Fibroblast of skin of left quadriceps (primary cell): ENCODE measurements at places on chromosomes 1 and 21.

GRCh38 chr1:108208724-108209446, 8.7 kb upstream of the SLC25A24 start:
- no peak for DNase-seq

GRCh38 chr21:40733024-40733397, 113.9 kb downstream of the DSCAM start:
- DNase-seq = no peak

DNA sequence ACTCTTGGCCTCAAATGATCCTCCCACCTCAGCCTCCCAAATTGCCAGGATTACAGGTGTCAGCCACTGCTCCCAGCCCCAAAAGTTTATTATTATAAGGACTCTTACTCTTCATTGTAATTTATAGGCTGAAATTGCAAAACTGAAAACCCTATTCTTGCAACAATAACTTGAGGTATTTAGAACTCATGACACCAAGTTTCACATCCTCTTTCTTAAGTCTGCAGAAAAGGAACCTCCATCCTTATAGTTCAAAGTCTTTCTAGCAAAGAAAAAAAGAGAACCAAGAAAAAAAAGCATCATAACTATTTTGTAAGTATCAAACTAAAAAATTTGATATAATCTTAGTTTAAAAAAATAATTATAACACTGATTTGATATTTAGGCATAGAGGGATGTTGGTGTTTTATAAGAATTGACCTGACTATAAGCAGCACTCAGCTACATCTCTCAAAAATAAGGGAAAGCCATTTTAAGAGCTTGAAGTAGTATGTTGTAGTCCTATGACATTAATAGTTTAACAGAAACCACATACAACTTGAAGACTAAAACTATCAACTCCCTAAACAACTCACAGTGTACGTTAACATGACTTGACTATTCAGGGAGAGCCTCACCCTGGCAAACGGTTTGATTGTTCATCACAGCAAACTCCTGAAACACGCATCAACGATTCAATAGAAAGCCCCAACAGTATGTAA, 122.4 kb downstream of the AKT3 start:
- DNase-seq = no peak

DNA sequence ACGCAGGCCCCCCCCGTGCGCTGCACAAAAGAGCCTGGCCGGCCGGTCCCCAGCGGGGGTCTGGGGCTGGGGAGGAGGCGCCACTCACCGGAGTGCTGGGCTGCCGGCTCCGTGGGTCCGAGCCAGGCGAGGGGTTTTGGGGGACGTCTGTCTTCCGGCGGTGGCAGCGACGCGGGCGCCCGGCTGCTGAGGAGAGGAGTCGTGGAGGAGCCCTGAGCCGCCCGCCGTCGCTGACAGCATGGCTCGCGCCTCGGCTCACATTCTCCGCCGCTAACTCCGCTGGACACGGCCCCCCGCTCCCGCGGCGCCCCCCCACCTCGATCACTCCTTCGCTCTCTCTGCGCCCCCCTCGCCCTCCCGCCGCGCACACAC, 649 bp downstream of the AHDC1 start:
- no peak for DNase-seq

- no peak for DNase-seq
Observed at GRCh38 chr1:244006961-244007360, 44.1 kb upstream of the ZBTB18 start.

- DNase-seq = no peak
Observed at GRCh38 chr1:207867136-207868109, 43.5 kb downstream of the CD34 start.

DNA sequence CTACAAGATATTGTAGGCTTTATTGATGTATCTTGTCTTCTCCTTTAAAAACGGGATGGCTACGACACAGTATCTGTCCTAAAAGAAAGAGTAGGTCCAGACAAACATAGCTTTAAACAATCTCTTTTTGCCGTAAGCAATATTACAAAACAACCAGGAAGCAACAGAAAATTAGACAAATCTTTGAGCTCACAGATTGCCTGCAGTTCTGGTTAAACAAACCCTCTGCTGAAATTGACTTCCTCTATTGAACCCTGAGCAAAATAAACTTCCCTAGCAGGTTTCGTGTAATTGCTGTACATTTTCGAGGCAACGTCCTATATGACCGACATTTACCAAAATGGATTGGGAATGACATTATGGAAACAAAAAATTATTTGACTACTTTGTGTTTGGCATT, 50.6 kb downstream of the CHML start:
- no peak for DNase-seq

DNA sequence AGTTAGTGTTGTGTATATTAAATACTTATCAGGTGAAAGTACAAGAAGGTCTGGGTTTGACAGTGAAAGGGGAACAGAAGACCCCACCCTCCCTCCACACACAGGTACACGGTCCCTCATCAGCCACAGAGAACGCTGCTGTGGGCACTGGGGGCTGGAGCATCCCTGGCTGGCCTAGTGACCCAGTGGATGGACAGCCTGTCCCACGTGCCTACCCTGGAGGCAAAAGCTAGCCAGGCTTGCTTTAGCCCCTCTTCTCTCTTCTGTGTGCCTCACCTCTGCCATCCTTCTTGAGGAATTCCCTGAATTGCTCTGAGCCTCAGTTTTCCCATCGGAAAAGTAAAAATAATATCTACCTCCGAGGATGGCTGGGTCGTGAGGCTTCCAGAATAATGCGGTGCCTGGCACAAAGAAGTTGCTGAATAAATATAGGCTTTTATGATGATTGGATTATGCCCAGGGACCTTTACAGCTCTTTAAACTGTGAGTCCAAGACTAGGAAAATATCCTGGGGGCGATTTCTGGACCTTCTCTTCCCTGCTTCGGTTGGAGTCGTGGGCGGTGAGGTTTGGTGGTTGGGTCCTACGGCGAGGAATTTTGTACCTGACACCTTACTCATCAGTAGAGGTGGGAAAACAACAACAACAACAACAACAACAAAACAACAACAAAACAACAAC, 918 bp downstream of the IFNLR1 start:
- no peak for DNase-seq

DNA sequence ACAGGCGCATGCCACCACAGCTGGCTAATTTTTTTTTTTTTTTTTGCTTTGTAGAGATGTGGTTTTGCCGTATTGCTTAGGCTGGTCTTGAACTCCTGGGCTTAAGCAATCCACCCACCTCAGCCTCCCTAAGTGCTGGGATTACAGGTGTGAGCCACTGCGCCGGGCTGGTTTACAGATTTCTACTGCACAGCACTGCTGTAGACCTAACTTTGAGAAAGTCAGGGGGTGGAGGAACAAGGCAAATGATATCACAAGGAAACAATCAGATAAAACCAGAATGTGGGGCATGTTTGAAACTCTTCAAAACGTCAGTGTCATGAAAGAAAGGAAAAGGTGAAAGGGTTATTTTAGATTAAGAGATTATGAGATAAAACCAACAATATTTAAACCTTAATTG, 45.3 kb downstream of the URB2 start:
- DNase-seq = no peak

GRCh38 chr21:30443226-30443625, 3.2 kb downstream of the KRTAP15-1 start:
- no peak for DNase-seq

DNA sequence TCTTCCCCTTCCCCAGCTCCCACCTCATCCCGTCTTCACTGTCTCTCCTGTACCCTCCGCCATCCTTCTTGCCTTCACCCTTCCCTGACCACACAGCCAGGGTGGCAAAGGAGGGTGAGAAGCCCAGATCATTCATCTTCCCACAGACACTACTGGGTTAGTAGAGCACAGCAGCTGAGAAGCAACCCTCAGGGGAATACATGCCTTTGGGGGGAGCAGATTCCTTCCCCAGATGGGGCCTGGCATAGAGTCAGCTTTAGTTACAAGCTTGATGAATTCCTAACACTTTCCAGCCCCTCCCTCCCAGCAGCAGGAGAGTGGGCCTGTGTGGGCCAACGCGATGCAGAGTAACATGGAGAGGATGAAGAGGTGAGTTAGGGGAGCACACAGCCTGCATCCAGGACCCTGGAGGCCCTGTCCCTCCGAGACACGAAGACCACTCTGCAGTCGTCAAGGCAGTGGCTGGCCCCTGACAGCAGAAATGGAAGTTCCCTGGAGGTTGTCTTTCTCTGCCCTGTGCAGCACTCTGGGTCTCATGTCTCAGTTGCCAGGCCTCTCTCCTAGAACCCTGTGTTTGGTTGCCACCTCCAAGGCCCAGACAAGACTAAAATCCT, 8.8 kb upstream of the BTG2 start:
- DNase-seq = peak; percentile 80

DNA sequence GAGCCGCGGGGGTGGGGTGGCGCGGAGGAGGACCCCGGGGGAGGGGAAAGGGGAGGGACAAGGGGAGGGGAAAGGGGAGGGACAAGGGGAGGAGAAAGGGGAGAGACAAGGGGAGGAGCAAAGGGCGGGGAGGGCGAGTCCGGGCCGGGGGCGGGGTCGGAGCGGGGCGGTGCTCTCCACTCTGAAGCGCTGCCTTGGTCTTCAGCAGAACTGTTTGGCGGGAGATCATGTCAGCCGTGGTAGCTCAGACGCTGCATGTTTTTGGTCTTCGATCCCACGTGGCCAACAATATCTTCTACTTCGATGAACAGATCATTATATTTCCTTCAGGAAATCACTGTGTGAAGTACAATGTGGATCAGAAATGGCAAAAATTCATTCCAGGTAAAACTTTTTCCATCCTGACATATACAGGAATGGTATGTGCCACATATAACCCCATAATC, 420 bp downstream of the CFAP57 start:
- DNase-seq = peak; percentile 67

GRCh38 chr1:19412654-19413053, 72.7 kb downstream of the CAPZB start:
- DNase-seq = no peak

DNA sequence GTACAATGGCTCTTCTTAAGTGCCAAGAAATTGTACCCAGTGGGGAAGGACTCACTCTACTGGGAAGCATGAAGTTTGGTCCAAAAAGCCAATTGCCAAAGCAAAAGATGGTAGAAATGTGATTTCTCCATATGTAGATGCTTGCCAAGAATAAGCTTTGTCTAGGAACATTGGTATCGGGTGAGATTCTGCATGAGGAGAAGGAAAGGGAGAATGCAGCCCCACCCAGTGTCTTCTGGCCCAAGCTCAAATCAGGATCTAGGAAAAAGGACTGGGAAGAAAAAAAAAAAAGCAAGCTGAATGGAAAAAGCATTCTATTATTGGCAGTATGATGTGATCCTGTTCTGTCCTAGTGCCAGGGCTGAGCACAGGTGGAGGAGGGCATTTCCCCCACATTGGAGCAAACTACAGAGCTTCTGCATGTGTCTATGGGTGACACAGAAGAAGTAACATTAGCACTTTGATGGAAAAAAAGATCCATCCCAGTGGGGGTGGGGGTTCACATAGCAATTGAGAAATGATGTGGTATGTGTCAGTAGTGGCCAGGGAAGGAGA, 226.6 kb downstream of the KCNH1 start:
- no peak for DNase-seq

- DNase-seq = no peak
Observed at GRCh38 chr1:20819818-20820217, 32.7 kb upstream of the HP1BP3 start.

GRCh38 chr21:44425895-44426662, 29.2 kb upstream of the LRRC3 start:
- DNase-seq = no peak

- no peak for DNase-seq
Observed at GRCh38 chr1:18134324-18135046, 26.9 kb downstream of the IGSF21 start.

- DNase-seq = no peak
Observed at GRCh38 chr1:60809204-60809980, 273.0 kb upstream of the NFIA start.

DNA sequence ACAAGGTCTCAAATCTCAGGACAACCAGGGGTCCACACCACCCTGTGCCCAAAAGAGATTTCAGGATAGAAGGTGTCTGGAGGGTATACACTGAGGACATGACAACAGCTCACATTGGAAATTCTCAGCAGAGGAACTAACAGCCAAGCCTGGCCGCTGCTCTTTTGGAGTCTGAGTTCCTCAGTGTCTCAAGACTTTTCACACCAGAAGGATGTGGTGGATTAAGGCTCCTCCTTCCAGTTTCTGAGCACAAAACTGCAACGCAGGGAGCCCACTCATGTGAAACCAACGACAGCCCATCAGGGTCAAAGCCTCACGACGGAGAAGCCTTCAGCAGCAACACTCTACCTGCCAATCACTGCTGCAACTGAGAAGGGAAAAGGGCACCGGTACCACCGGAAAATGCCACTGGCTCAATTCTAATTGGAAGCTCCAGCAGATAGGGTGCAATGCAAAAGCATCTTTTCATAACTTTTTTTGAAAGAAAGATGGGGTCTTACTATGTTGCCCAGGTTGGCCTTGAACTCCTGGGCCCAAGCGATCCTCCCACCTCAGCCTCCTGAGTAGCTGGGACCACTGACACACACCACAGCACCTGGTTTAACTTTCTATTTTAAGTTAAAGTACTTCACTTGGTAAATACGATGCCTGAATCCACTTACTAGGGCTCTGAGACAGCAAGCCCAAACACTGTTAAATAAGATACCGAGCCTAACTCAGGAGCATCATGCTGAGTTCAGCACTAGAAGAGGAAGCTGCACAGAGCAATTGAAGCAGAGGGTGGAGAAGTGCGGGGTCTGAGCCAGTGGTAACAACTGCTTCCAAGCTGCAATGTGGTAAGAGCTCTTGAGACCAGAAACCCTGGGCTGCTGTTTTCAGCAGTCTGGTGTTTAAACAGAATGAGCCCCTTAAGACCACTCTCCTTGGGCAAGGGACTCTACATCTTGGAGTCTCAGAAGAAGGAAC, 7.8 kb downstream of the CAPZB start:
- DNase-seq = no peak

DNA sequence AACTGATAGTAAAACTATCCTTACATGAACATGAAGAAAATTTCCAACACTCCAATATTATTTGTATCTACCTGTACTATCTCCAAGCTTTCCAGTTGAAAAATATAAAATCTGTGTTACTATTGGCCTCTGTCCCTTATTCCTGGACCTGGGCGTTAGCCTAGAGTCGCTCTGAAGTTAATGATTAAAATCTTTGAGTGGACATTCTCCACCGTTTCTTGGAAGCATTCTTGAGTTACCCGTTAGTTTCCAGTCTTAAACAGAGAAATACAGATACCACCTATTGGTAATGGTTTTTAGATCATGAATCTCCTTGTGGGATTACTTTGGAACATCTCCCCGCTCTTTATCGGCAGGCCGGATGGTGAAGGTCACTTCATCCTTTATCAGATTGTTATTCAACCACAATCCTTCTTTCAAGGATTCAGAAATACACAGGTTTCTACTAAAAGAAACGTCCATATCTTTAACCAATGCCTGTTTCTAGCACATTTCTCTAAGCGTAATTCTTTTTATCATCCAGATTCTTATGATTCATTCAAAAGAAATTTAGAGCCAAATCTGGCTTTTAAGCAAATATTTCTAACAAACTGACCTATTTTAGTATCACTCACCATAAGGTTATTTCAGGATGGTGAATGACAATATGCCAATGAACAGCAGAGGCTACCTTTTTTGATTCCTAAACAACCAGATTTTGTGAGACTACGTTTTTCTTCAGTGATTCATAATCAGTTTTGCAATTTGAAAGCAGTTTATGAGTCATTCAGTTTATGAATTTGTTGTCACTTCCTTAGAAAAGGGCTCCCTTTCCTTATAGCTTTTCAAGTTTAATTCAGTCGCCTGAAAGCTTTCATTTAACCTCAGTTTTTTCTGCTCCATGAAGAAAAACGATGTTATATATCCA, 70.2 kb upstream of the ERRFI1 start:
- peak; percentile 82 for DNase-seq
